GM12878 (cell line): ENCODE measurements at places on chromosomes 5 and 9.

DNA sequence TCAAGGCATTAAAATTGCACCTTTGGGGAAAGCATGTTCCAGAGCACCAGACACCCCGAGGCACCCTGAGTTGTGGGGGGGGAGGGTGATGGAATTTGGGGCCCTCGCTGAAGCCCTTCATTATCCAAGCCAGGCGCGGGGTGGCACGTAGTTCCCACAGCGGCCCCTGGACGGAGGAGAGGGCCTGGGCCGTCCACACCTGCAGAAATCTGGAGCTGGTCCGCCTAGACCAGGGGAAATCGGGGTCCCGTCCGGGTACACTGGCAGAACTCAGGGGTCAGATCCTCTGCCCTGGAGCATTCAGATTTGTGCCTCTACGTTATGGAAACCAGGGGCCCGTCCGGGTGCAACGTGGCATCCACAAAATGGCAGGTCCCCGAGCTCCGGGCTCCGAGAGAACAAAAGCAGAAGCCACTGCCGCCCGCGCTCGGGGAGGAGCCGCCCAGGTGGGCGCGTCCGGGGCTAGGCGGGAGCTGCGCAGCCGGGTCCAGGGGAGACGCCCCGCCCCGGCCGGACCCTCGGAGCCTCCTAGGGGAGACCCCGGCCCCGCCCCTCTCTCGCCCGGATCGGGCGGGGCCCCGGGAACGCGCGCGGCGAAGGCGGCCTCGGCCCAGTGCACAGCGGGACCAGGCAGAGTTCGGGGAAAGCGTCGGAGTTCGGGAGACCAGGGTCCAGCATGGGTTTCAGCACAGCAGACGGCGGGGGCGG, at the start of gene PLEKHG4B:
TSS of gene PLEKHG4B (plus strand) at position 613 of the 708 bp plus-strand sequence. CDS start at position 677, 64 bp downstream.
- DNase-seq: no peak

- no peak for DNase-seq
Observed at GRCh38 chr9:94178927-94179326, 80.2 kb upstream of the ZNF169 start.

GRCh38 chr5:103260951-103261350, 2.4 kb downstream of the MACIR start:
- DNase-seq: peak; percentile 53

GRCh38 chr5:133390416-133391353, 221.7 kb downstream of the FSTL4 start:
- DNase-seq: no peak

DNA sequence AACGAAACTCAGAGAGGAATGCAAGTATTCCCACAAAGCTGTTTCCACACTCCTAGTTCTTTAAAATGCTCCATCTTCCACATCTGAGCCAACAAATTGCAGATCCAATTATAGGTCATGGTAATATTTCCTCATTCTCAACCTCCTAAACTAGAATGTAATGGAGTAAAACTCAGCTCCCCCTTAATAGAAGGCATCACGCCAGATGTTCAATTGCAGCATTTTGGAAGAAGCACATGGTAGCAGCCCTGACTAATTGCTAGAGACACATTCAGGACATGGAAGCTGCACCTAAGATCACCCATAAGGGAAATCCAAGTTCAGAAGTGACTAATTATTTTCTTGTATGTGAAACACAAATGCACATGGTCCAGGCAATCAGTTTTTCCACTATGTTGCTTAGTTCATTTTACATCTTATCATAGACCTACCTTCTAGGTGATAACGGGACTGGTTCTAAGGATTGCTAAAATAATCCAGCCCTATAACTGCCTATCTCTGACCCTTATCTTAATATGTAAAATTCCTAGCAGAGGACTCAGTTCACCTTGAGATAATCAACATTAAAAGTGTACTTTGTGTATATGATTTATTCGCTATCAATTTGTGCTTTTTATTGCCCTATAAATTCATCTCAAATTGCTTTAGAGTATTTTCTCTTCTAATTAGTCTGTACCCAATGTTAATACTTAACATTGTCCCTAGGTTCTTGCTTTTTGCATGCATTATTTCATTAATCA, 75.1 kb downstream of the GABRB2 start:
- no peak for DNase-seq

DNA sequence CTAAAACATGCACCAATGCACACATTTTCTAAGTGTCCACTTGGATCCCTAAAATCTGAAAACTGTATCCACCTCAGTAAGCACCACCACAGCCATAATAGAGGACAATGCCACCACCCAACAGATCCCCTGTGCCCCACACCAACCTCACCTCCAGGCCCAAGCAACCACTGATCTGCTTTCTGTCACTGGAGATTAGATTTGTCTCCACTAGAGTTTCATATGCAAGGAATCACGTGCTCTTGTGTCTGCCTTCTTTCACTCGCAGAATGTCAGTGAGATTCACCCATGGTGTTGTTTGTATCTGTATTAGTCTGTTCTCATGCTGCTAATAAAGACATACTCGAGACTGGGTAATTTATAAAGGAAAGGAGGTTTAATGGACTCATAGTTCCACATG, 216.1 kb upstream of the WWC1 start:
- no peak for DNase-seq

GRCh38 chr5:40984884-40985283, 75.6 kb downstream of the C7 start:
- no peak for DNase-seq

DNA sequence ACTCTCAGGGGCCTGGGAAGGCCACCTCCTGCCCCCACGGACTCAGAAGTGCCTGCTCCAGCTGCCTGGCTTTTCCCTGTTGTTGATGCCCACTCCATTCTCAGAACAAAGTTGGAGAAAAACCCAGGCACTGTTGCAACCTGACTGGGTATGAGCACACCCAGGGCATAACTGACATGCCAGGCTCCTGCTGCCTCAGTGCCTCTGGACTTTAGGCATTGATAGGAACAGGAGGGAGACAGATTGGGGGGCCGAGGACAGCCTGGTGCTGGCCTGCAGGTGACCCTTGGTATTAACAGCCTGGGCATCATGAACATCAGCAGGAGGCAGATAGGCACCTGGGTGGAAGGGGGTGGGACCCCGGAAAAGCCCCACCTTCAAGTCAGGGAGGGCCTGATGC, 685.9 kb upstream of the CDH10 start:
- no peak for DNase-seq

- DNase-seq: no peak
Observed at GRCh38 chr5:167763772-167764171, 527.7 kb upstream of the WWC1 start.

DNA sequence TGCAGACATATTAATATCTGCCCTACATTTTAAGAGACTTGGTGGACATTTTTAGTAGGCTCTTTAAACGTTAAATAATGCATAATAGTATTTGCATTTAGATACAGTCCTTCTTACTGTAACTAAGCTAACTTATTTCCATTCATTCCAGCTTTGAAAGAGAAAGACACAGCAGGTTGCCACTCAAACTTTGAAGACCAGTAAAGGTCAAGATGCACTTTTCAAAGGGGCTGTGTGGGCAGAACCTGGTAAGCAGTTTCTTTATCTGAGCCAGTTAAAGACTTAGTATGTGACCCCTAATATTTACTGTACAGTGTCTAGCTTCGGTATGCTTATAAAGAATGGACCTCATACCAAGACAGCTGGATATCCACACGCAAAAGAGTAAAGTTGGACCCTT, 20.8 kb downstream of the PLGRKT start:
- no peak for DNase-seq

- no peak for DNase-seq
Observed at GRCh38 chr9:111037708-111038330, 451 bp downstream of the LPAR1 start.

DNA sequence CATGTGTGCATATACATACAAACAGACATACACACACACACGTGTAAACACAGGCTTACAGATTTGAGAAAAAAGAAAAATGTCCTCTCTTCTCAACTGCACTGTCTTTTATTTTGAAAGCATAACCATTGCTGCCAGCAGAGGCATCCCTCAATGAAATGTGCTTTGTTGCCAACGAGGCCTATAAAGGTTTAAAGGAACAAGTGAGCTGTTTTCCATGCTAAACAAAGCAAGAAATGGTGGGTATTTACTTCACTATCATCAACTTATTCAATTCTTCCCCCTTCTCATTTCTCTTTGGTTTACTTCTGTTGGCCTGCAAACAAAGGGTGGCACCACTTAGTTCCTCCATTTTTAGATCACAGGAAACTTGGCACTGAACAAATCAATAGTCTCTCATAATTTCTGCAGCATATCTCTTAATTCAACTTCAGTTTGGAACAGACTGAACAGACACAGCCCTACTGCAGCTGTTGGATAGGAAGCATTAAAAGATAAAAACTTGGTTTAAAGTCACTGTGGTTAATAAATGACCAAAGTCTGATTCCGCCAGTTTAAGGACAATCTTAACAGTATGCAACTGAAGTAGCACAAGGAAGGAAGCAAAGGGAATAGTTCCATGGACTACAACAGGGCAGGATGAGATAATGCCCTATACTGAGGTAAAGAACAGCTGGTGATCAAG, 21.7 kb downstream of the TTC33 start:
- no peak for DNase-seq

- DNase-seq: no peak
Observed at GRCh38 chr5:10762776-10763500, 1.9 kb upstream of the DAP start.

DNA sequence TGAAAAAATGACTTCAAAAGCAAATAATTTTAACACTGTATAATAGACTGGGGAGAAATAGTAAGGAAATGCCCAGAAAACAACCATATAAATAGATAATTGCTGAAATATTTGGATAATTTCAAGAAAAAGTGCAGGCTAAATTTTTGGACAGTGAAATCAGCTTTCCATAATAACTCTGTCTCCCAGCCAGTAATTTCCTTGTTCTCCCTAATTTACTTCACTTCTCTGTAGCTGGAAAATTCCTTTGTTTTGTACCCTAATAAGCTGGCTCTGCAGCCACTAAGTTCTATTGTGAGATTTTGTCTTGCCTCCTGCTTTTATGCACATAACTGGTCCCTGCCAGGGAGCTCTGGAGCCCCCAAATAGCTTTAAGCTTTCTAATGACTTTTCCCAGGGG, 27.7 kb downstream of the PRDM6 start:
- DNase-seq: no peak

GRCh38 chr9:92970467-92970923, 23.2 kb downstream of the FGD3 start:
- no peak for DNase-seq

DNA sequence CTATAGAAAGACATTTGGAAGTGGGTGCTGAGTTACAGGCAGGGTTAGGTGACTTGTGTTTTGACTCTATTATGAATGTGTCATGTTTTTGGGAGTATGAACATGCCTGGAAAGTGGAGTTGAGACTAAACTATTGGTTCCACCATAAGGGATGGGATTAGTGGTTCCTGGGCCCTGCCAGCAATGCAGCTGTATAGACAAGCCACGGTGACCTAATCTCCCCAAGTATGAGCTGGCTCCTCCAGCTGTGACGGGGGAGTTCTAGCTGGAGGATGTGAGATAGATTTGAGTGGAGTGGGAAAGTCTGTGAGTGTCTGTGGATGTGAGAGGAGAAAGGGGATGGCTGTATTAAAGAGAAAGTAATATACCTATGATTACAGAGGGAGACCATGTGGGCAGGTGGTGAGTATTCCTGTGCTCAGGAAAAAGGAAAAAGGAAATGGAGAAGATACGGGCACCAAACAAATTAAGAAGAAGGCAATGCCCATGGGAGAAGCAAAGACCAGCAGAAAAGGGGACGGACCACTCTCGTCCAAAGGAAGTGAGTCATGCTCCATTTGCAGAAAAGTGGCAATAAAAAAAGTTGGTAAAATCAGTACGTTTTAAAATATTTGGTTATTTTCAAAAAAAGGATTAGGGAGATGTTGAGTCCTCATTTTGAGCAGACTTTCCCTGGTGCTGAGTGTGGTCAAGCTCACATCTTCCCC, 48.3 kb upstream of the ICE1 start:
- no peak for DNase-seq

DNA sequence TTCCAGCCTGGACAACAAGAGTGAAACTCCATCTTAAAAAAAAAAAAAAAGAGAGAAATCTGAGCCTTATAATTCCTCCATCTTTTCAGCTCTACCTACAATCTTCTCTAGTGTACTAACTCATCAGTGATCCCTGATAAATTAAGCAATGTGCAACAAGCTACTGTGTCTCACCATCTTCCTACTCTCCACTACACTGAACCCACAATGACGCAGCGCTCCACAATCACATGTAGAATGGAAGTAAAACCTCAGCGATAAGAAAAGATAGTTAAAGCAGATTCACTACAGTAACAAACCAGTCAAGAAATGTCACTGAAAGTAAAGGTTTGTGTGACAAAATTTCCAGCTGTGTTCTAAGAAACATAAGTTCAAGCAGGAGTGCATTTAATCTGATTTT, 13.5 kb downstream of the ABCA1 start:
- no peak for DNase-seq

DNA sequence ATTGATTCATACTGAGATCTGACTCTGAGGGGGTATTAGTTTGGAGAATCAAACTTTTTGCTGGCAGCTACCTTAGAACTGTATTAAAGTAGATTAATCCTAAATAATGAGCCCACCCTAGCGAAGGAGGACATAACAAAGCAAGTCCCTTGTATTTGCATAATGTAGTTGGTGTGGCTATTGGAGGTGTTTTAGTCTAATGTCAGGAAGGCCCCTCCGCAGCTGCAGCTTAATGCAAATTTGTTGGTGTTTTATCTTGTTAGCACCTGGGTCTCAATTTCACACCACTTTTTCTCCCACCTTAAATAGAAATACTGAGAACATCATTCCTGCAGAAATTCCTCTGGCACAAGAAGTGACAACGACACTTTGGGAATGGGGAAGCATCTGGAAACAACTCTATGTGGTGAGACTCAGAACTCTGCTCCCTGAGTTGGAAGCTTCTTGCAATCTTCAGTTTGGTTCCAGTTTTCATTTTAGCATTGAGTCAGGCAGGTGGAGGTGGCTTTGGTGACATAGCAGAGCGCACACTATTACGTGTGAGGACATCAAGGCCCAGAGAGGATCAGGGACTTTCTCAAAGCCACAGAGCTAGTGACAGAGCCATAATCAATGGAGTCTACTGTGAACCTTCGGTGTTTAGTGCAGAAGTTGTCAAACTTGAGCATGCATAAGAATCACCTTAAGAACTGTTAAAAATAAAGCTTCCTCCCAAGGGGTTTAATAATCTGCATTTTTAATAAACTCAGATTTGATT, 33.9 kb downstream of the DOCK2 start:
- DNase-seq: peak; percentile 80

GRCh38 chr9:8863886-8864544, 1064.4 kb upstream of the DMAC1 start:
- DNase-seq: no peak

DNA sequence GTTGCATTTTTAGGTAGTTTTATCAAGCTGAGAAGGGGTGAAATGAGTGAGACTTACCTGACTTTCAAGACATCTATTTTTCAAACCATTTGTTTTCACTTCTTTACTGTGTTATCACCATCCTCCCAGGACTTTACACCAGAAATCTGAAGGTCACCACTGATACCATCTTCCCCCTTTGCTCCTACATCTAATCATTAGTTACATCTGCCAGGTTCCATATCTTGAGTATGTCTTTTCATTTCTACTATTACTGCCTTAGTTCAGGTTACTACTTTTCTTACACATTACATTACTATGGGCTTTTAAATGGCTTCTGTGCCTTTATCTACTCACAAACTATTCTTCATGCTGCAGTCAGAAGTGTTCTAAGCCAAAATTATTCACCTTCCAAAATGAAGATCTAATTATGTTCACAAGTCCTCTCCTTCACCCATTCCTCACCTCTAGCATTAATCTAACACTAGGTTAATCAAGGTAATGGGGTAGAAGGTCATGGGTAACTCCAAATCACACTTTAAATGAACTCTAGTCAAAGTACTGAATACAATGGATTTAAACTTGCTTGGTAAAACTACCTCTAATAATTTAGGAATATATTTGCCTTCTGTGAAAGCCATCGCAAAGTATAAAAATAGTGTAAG, 2.1 kb upstream of the HSDL2 start:
- DNase-seq: no peak
